Vagina (tissue), 2 donors: ENCODE measurements at places on chromosomes 3 and 15. TPM values are rescaled to one million over a fixed set of nuclear protein-coding genes. Genes with fewer than 3 reads are reported as not detected.

DNA sequence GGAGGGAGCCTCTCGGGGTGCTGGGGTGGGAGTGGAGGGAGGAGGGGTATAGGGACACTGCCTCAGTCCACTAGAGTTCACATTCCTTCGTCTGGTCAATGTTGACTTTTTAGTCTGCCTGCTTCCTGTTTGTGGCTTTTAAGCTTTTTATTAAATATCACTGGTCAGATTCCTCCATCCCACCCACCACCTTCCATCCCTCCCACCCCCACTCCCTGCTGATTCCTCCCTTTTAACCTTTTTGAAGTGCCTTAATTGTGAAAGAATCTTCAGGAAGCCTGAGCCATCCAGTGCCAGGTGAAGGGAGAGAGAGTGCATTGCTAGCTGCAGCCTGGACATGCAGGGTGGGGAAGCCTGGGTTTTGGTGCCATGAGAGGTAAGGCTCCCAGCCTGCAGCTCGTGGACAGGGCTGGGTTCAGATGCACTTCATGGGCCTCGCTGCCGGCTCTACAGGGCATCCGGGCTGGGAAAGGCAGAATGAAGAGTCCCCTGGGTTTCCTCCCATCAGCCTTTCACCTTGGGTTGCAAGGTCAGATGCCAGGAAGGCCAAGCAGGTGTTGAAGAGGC is 105.9 kb downstream of the DNAJB8 start:
- DNase-seq = no peak

- no peak for DNase-seq
Observed at GRCh38 chr15:38019066-38019465, 84.6 kb downstream of the TMCO5A start.

DNA sequence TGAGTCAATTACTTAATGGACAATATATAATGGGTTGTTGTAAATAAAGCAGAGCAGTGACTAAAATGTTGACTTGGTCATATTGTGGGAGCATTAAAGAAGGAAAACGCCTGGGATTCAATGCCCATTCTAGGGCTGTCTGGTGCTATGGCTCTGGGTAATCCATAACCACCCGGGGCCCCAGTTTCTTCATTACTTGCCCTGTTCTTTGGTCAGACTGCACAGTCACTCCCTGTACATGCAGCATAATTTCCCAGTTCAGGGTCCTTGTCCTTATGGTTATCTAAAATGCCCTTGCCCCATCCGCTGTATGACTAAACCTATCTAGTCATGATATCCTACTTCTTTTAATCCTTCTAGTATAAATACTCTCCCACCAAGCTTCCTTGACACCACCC is 27.5 kb upstream of the DENND4A start:
- DNase-seq = no peak

GRCh38 chr3:40800343-40800742 is 275.6 kb downstream of the ZNF621 start:
- no peak for DNase-seq

LIPH gene
- 2.7 TPM for total RNA-seq

KLHL40 gene
- not detected for total RNA-seq

CACNA2D2 gene
- total RNA-seq = 2.5 TPM

POLR2M gene
- total RNA-seq = 204 TPM
